ENCODE measurements at places on chromosomes 13 and 19. TPM values are rescaled to one million over a fixed set of nuclear protein-coding genes. Genes with fewer than 3 reads are reported as not detected.

DAND5 gene
- total RNA-seq = 0.04 TPM

CYSLTR2 gene
- total RNA-seq = 0.09 TPM

PRKCG gene
- total RNA-seq = not detected

ALDH16A1 gene
- total RNA-seq = 14.4 TPM

SOX1 gene
- total RNA-seq = 0.04 TPM

NCCRP1 gene
- 0.04 TPM for total RNA-seq

ACP5 gene
- 1.8 TPM for total RNA-seq

HOMER3 gene
- total RNA-seq = 66.5 TPM

TEX101 gene
- not detected for total RNA-seq

IFNL1 gene
- not detected for total RNA-seq

GPR12 gene
- total RNA-seq = 0.09 TPM

SPRY2 gene
- 44.1 TPM for total RNA-seq

BCKDHA gene
- 19.8 TPM for total RNA-seq

GPR4 gene
- 0.44 TPM for total RNA-seq

PPP1R13L gene
- total RNA-seq = 1.7 TPM

- no peak for DNase-seq
Measured at GRCh38 chr13:29065142-29065541, 245.0 kb downstream of the MTUS2 start.

GRCh38 chr19:53876651-53877224 is 5.3 kb upstream of the PRKCG start:
- DNase-seq = peak; percentile 35

- no peak for DNase-seq
Measured at GRCh38 chr13:60435762-60436374, 38.8 kb downstream of the TDRD3 start.

DNA sequence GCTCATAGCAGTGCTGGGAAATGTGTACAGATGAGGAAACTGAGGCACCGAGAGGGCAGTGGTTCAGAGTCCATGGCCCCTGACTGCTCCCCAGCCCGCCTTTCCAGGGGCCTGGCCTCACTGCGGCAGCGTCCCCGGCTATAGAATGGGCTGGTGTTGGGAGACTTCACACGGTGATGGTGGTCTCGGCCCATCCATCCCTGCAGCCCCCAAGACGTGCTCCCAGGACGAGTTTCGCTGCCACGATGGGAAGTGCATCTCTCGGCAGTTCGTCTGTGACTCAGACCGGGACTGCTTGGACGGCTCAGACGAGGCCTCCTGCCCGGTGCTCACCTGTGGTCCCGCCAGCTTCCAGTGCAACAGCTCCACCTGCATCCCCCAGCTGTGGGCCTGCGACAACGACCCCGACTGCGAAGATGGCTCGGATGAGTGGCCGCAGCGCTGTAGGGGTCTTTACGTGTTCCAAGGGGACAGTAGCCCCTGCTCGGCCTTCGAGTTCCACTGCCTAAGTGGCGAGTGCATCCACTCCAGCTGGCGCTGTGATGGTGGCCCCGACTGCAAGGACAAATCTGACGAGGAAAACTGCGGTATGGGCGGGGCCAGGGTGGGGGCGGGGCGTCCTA is 15.9 kb downstream of the LDLR start:
- no peak for DNase-seq

DNA sequence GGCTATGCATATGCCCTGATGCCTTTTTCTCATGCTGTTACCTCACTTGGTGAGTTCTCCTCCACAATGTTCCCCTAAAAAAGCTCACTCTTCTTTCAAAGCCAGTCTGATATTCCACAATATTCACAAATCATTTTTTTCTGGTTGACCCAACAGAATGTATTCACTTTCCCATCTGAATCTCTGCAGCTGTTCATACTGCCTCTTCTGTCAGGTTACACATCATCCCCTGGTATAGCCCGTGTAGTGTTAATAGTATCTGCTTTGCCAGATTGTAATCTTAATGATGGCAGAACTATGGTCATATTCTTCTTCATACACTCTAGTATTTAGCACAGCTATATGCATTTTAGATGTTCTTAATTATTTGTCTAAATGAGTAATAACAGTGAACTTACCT is 544.3 kb downstream of the EFNB2 start:
- DNase-seq = no peak

GRCh38 chr19:17671906-17672305 is 16.2 kb downstream of the UNC13A start:
- no peak for DNase-seq

GRCh38 chr13:50152224-50152623 is 137.0 kb downstream of the KCNRG start:
- peak; percentile 59 for DNase-seq

GRCh38 chr13:27117952-27118351 is 53.7 kb downstream of the USP12 start:
- DNase-seq = peak; percentile 42

GRCh38 chr19:46009530-46010510 is 13.0 kb downstream of the PGLYRP1 start:
- DNase-seq = peak; percentile 70

GRCh38 chr19:892243-892893 is 619 bp downstream of the MED16 start:
- no peak for DNase-seq

DNA sequence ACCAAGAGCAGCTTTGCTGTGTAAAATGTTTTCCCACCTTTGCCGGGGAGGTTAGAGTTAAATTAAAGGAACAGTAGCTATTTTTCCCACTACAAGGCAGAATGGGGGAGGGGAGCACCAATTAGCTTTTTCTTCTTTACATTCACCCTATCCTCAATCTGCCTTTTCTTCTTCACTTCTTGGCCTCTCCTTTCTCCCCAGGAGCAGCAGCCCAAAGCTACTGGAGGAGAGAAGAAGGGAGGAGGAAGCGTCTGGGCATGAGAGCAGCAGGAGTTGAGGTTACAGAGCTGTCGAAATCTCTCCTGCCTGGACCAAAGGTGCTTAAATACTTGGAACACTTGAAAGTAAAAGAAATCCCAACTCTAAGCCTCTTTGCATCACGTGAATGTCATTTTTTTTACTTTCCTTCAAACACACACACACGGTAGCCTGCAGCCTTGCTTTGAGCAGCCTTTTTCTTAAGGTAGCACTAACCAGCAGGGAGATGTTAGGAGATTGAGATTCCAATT is 39.0 kb upstream of the WASF3 start:
- no peak for DNase-seq

GRCh38 chr19:52658595-52658994 is 20.4 kb upstream of the ZNF83 start:
- no peak for DNase-seq

- DNase-seq = peak; percentile 40
Measured at GRCh38 chr13:99258946-99259345, 767 bp upstream of the GPR18 start.

DNA sequence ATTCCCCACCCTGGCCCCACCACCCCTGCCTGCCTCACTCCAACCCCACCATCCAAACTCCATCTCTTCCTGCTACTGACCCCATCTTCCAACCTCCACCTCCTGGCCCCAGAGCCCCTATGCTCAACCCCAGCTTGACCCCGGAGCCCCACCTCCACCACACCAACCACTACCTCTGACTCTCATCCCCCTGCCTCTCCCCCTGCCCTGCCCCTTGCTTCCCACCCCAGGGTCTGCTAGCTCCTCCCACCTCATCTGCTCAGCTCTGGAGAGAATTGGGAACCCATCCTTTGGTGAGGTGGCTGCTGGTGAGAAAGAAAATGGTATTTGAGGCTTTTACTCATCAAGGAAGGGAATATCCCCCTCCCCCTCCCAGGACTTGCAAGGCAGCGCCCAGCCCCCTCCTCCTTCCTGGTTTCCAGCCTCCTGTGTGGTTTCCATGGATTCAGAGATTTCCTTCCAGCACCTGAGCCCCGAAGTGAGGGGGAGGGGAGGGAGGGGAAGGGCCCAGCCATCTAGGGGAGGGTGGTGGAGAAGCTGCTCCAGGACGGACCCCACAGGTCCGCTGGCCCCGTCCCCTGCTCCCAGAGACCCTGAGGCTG is 11.4 kb upstream of the PEPD start:
- DNase-seq = no peak

- DNase-seq = peak; percentile 42
Measured at GRCh38 chr19:47310819-47311218, 1.2 kb downstream of the C5AR1 start.

GRCh38 chr19:29771708-29772414 is 39.9 kb upstream of the CCNE1 start:
- DNase-seq = peak; percentile 78

DNA sequence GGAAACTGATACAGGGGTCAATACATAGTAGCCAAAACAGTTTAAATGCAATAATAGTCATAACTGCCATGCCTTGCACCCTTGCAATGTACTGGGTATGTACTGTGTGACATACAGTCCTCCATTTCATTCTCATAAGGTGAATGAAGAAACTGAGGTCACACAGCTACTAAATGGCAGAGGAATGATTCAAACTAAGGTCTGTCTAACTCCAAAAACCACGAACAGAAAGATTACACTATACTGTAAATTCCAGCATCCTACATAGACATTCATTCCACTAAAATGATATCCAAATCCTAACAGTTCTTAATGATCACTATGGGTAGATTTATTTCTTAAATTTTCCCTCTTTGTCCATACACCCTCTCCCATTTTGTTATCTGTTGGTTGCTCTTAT is 238.1 kb upstream of the SERP2 start:
- no peak for DNase-seq

DNA sequence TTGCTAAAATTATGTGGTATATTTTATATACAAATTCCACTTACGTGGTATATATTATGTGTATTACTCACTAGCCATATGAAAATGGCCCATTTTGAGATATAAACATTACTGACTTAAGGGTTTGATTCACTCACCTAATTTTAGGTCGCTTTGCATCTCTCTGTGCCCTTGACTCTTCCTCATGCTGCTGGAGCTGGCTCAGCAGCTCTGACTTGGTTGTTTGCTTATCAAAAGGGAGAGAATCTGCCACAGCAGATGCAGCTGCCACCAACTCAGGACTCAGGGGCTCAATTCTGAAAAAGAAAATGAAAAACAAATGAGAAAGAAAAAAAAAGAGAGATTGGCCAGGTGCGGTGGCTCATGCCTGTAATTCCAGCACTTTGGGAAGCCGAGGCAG is 12.2 kb downstream of the MRPS31 start:
- DNase-seq = no peak

DNA sequence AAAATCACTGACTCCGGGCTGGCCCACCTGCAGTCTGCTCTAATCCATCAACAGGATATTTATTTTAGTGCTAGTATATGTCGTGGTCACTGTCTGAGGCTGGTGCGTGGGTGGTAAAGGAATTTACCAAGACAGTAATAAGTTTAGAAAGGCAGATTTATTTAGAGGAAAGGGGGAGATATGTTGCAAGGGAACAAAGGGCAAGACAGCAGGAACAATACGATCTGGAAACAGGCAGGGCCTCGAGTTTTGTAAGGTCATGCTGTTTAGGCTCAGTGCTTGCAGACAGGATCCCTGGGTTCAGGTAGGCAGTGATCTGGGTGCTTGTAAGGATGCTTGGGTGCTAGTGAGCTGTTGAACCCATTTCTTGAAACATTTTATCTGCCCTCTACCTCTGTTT is 748.2 kb upstream of the SLITRK5 start:
- DNase-seq = no peak

DNA sequence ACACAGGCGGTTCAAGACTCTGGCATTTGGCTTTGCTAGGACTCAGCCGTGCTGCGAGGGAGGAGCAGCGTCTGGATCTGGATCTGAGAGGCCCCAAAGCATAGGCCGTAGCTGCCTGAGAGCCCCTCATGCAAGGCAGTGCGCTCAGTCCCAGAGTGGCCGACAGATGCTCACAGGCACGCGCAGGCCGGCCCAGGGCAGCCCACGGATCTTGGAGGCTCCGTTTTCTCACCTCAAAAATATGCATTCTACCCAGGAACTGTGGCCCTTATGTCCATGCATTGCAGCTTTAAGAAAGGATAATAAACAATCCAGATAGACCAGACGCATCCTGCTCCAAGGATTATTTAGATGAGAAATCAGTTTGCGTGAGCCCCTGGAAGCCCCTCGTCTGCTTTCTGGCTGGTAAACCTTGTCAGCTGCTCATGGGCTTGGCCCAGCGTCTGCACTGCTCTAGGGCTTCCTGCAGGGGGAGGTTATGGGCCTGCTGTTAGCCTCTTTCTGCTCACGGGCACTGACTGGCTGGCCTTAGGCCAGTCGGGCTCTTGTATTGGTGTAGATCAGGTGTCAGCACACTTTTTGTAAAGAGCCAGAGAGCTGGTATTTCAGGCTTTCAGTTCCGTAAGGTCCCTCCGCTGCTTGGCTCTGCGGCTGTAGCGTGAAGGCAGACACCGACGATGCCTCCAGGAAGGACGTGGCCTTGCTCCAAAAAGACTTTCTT is 24.2 kb downstream of the TEX29 start:
- peak; percentile 68 for DNase-seq

DNA sequence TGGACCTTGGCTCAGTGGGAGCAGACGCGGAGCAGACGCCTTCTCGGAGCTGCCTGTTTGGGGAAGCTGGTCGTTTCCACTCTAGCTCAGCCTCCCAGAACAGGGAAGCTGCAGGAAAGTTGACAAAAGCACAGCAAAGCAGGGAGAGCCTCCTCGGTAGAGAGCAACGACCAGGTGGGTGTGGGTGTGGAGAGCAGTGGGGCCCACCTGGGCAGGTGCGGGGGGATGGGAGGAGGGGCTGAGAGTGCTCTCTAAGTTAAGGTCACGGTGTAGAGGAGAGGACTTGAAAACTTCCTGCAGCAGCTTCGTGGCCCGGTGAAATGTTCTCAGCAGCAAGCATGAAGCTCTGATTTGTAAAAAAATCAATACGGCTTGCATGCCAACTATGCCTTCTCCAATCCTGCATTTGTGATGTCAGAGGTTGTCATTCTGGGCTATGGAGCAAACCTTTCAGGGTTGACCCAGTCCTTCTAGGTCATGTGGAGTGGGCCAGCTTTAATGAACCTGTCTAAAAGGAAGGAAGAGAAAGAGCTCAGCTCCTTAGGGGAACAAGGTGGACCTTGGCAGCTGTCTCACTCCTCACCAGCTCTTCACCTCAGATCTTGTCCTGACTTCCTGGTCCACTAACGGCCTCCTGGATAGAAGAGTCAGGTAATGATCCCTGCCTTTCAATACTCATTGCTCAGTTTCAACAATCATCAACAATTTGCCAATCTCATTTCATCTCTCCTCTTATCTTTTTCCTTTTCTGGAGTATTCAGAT is 85.8 kb upstream of the UBL3 start:
- peak; percentile 9 for DNase-seq

DNA sequence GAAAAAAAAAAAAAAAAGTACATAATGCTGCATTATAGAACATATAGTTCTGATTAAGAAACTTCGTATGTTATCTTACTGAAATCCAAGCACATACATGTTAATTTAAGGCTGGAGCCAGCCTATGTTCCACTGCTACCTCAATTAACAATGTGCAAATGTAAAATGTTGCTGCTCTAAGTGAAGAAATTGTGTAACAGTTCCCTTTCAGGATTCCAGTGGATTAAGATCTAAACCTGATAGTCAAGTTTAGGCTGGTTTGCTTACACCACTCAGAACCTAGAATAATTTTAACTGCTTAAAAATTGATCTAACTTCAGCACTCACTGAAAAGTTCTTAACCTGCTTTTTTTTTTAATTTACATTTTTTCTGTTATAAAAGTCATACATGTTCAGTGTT is 4.2 kb downstream of the VPS36 start:
- no peak for DNase-seq

GRCh38 chr19:44278181-44278690 is 18.6 kb downstream of the ZNF233 start:
- DNase-seq = no peak

GRCh38 chr13:76019421-76020044 is 383.4 kb downstream of the LMO7 start:
- no peak for DNase-seq
